ENCODE measurements at places on chromosomes 4 and X. TPM values are rescaled to one million over a fixed set of nuclear protein-coding genes. Genes with fewer than 3 reads are reported as not detected.

Gene DMP1
- total RNA-seq, result not detected

Gene TAB3
- 46.7 TPM for total RNA-seq

Gene NHSL2
- total RNA-seq, result not detected

Gene HMX1
- total RNA-seq, result not detected

Gene SUPT20HL2
- not detected for total RNA-seq

Gene RGN
- total RNA-seq, result 0.33 TPM

Gene SMARCA1
- total RNA-seq, result 92.6 TPM

Gene SPACA5
- not detected for total RNA-seq

Gene CTSO
- total RNA-seq, result 4.8 TPM

Gene AADAT
- total RNA-seq, result 3.2 TPM

Gene PAGE2B
- not detected for total RNA-seq

Gene PNCK
- total RNA-seq, result 4.4 TPM

Gene CDX4
- not detected for total RNA-seq

Gene IRAK1
- total RNA-seq, result 317 TPM

Gene SYNPO2
- total RNA-seq, result 0.87 TPM

Gene DSPP
- total RNA-seq, result not detected

Gene FGA
- total RNA-seq, result not detected

Gene WDR13
- 28.6 TPM for total RNA-seq

Gene ZDHHC15
- not detected for total RNA-seq

Gene ANAPC4
- total RNA-seq, result 22.9 TPM

Gene GABRB1
- not detected for total RNA-seq

Gene KIAA1210
- total RNA-seq, result not detected

Gene ABLIM2
- 1.6 TPM for total RNA-seq

Gene CYBB
- total RNA-seq, result 0.31 TPM

Gene FHDC1
- total RNA-seq, result 16.8 TPM

Gene CLOCK
- total RNA-seq, result 19.4 TPM

Gene TRIML2
- total RNA-seq, result not detected

Gene EPGN
- total RNA-seq, result 4.5 TPM

Gene RBM47
- total RNA-seq, result 79.0 TPM

Gene SYTL5
- not detected for total RNA-seq

Gene CD40LG
- not detected for total RNA-seq

Gene FAM236C
- not detected for total RNA-seq

Gene TMSB15C
- total RNA-seq, result not detected

Gene BEX1
- not detected for total RNA-seq

Gene MAML3
- total RNA-seq, result 15.2 TPM

Gene WNK3
- not detected for total RNA-seq

Gene EOLA2
- 44.3 TPM for total RNA-seq

Gene ADH1A
- total RNA-seq, result not detected
